Activated naive CD4-positive, alpha-beta T cell treated with anti-CD3 and anti-CD28 coated beads, Interleukin-2, amount 50 U/mL, for 16 hours (primary cell): ENCODE measurements at places on chromosomes 1 and 21.

DNA sequence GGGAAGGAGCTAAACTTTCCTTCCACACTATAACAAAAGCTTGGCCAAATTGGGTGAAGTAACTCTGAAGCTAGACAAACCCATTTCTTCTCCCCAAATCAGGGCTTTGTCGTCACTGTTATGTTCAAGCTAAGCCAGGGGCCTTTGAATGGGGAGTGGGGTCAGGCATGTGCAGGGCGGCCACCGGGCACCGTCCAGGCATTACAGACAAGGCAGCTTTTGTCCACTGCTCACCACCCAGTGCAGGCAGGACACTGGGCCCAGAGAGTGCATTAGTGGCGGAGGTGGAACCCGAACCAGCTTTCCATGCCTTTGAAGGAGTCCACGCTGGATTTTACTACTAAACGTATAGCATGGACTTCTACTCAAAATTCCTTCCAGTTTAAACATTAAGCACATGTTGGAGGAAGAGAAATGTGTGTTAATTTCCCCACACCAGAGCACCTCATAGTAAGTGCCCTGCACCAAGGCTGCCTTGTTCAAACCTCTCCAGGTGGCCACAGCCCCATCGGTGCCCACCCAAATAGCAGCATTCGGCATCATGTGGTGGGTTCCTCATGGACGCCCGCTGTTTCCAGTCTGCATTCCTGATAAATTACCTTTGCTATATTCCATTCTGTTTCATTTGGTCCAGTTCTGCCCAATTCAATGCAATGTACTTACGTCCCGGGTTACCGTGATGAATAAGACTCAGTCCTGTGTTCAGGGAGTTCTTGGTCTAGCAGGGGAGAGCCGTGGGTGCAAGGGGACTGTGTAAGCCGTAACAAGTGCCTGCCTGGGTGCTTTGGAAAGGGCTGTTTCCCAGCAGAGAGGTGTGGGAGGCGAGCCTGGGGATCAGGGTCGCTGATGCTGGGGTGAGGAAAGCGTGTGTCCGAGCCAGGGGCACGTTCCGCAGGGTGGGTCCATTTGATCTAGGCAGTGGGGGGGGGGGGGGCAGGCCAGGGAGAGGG lies 1.6 kb downstream of the UBASH3A start:
- DNase-seq: peak; percentile 17

GRCh38 chr1:212219679-212220463 lies 65.3 kb upstream of the PPP2R5A start:
- DNase-seq: no peak

- no peak for DNase-seq
Measured at GRCh38 chr1:110594456-110595352, 11.5 kb downstream of the KCNA2 start.

DNA sequence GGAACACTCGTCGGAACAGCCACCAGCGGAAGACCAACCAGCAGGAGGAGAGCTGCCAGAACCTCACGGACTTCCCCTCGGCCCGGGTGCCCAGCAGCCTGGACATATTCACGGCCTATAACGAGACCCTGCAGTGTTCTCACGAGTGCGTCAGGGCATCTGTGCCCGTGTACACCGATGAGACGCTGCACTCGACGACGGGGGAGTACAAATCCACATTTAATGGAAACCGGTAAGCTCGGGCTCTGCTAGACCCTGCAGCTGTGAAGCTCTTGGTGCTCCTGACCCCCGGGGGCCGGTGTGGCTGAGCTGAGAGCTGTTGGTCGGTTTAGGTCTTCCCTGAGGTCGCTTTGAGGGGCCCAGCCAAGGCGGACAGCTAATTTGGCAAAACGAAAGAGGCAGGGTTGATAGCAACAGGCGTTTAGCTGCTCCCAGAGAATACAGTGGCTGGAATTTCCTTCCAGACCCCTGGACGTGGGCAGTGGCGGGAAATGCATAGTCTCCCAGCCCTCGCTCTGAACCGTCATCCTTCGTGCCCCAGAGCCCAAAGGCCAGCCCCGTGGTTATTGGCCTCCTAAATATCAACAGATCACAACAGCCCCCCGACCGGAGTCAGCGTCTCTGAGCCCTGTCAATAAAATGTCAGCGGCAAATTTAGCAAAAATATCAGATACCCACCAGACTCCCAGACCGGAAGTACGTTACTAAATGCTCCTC lies 118.0 kb downstream of the AJAP1 start:
- DNase-seq: no peak

DNA sequence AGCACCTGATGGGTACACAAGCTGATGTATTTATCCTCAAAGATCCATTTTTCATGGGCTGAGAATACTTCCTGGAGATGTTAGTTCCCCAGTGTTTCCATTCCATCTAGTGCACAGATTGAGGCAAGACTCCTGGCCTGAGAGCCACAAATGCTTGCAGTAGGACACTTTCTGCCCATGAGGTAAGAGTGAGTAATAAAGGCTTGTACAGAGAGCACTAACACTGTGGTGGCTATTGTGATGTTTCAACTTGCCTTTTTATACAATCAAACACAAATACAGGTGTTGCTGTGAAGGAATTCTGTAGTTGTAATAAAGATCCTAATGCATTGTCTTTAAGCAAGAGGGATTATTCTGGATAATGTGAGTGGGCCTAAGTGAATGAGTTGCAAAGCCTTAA lies 186.1 kb upstream of the ADAMTS5 start:
- DNase-seq: no peak

DNA sequence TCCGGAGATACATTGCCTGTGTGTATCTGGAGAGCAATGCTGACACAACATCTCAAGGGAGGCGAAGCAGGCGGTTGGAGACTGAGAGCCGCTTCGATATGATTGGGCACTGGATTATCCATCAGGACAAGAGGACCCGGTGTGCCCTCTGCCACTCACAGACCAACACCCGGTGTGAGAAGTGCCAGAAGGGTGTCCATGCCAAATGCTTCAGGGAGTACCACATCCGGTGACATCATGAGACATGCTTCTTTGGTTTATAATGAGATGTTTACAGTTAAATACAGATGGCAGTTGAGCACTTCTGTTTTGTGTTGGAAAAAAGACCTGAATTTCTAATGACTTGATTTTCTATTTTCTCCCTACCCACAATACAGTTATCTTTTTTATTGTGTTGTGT lies 12.1 kb downstream of the PGBD2 start:
- no peak for DNase-seq

GRCh38 chr1:27785781-27786455 lies 12.9 kb downstream of the STX12 start:
- no peak for DNase-seq

DNA sequence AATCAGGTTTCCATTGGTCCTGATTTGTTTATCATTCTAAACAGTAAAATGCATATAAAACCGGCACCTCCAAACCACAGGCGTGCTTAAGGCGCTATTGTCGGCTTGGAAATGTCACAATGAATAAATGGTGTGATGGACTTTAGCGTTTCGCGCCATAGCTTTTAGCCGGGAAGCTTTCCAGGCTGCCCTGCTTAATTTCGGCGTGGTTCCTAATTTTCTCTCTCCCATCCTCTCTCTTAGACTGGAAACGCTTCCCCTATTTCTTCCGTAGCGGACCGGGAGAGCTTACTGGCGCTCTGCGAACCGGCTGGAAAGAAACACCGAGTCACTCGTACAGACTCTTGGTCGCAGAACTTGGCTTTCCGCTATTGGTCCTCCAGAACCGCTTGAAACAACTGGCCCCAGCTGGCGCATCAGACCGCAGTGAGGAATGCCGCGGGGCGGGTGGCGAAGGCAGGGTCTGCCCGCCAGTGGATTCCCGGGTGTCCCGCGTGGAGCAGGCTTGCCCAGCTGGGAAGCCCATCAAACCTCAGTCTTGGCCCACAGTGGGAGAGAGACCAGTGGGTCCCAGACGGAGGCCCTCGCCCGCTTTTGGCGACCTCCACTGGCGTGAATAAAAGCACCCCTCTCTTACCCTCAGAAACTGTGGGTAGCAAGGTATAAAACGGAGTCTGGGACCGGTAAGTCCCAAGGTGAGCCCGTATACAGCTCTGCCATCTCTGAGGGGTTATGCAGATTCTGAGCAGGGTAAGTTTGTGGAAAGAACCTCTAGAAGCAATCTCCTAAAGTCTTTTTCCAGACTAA lies 4.0 kb upstream of the LHX8 start:
- no peak for DNase-seq

DNA sequence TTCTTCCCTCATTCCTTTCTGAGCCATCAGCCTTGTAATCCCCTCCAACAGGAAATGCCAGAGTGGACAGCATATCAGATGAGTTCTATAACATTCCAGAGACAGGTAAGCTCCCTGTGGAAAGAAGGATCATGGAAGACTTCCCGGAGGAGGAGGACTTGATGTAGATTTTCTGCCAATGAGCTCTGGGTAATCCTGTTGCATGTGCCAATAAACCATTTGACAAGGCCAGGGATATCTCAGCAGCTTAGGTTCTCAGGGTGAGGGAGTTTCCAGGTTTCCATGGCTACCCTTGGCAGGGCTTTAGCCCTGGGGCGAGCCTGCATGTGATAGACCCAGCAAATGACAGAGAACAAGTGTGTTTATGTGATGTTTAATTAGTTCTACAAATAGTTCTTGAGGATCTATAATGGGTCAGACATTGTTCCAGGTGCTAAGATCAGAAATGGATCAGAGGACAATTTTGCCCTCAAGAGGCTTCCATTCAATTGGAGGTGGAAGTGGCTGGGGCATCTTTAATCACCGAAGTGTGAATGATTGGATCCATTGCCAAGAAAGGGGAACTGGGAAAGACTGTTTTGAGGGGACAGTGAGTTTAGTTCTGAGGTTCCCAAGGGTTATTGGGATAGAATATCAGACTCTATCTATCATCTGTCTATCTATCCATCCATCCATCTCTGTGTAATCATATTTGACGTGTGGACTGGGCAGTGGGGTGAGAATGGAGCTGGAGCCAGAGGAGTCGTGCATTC lies 6.9 kb downstream of the PLA2G5 start:
- no peak for DNase-seq

DNA sequence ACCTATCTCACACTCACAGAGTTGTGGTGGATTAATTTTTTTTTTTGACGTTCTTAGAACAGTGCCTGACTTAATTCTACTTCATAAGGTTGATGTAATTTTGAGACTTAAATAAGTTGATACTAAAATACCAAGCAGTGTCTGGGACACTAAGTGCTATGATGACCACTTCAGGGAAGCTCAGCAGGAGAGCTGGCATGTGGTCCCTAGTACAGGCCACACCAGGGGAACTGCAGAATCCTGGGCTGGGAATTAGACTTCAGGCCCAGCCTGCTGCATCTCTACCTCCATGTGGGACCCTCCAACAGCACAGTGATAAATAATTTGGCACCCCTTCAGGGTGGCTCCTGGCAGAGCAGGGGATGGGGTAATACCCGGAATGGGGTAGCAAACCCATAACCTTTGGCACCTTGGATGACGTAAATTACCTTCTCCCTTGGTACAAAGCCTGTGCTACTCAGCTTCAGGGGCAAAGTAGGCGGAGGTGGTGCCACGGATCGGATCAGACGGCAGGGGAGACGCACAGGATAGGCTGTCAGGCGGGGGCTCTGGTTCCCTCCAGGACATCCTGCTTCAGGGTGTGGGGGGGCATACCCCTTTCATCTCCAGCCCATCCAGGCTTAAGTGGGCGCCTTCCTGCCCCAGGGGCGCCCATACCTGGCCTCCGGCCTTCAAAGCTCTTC lies 4.8 kb downstream of the MFSD2A start:
- no peak for DNase-seq

DNA sequence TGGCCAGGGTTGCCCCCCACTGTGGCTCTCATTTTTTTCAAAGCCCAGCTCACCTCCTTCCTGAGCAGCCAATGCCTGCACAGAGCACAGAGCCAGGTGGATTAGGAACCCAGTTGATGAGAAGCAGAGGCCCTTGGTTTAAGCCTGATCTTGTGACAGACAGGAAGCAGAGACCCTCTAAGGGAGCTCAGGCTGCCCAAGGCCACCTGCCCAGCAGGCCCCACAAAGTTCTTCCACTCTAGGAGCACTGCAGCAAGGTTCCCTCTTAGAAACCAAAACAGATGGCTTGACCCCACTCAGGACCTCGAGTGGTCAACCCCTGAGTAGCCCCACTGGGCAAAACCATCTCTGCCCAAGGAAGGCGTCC lies 25.5 kb upstream of the PRSS38 start:
- DNase-seq: no peak

- DNase-seq: no peak
Measured at GRCh38 chr1:201022493-201022819, 1.1 kb downstream of the KIF21B start.

GRCh38 chr1:226778657-226779058 lies 39.6 kb upstream of the ITPKB start:
- no peak for DNase-seq
